Uterus (tissue), 4 donors: ENCODE measurements at places on chromosomes 12 and 14. TPM values are rescaled to one million over a fixed set of nuclear protein-coding genes. Genes with fewer than 3 reads are reported as not detected.

- no peak overlapping the region for H3K27ac ChIP-seq
- no peak overlapping the region for H3K4me3 ChIP-seq
- DNase-seq: no peak
- H3K4me1 ChIP-seq: peaks cover 9% of the 10 kb centered on the region
Measured at GRCh38 chr12:68812553-68813241, 4.7 kb downstream of the MDM2 start.

- no peak overlapping the region for H3K4me3 ChIP-seq
- no peaks in the 10 kb centered on the region for H3K36me3 ChIP-seq
- no peak overlapping the region for H3K27ac ChIP-seq
- H3K27me3 ChIP-seq: no peaks in the 10 kb centered on the region
- H3K4me1 ChIP-seq: no peaks in the 10 kb centered on the region
Measured at GRCh38 chr14:36162267-36162666, 14.3 kb downstream of the PTCSC3 start.

GRCh38 chr12:4353785-4354208 is 25.7 kb downstream of the FGF23 start:
- H3K27ac ChIP-seq: no peak overlapping the region
- no peaks in the 10 kb centered on the region for H3K27me3 ChIP-seq
- no peak for DNase-seq
- H3K4me1 ChIP-seq: no peaks in the 10 kb centered on the region
- H3K36me3 ChIP-seq: no peaks in the 10 kb centered on the region

The CEP170B gene
- 28.8 TPM for total RNA-seq

- H3K4me3 ChIP-seq: no peak overlapping the region
- H3K4me1 ChIP-seq: peaks cover 5% of the 10 kb centered on the region
- no peaks in the 10 kb centered on the region for H3K36me3 ChIP-seq
- DNase-seq: no peak
Measured at GRCh38 chr12:112340230-112340629, 42.0 kb downstream of the HECTD4 start.

- no peaks in the 10 kb centered on the region for H3K36me3 ChIP-seq
- H3K27me3 ChIP-seq: no peaks in the 10 kb centered on the region
- H3K27ac ChIP-seq: no peak overlapping the region
- no peak for DNase-seq
- no peak overlapping the region for H3K4me3 ChIP-seq
Measured at GRCh38 chr14:91218014-91218413, 26.5 kb downstream of the GPR68 start.

The ZNF891 gene
- 9.8 TPM for total RNA-seq

DNA sequence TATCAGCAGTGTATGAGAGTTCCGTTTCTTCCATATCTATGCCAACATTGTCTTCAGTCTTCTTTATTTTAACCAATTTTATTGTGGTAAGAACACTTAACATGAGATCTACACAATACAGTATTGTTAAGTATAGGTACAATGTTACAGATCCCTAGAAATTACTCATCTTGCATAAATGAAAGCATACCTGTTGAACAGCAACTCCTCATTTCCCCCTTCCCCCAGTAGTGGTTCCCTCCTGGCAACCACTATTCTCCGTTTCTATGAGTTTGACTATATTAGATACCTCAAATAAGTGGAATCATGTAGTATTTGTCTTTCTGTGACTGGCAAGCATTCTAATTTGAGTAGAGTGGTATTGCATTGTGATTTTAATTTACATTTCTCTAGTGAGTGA is 150.5 kb downstream of the CRADD start:
- no peaks in the 10 kb centered on the region for H3K27me3 ChIP-seq
- H3K27ac ChIP-seq: no peak overlapping the region
- H3K36me3 ChIP-seq: no peaks in the 10 kb centered on the region
- H3K4me3 ChIP-seq: no peak overlapping the region
- peaks cover 16% of the 10 kb centered on the region for H3K4me1 ChIP-seq
- no peak for DNase-seq
